ENCODE measurements at places on chromosomes 13 and 19.
A peak's percentile ranks its signal among the peaks of the same experiment; 100 is the strongest.

DNA sequence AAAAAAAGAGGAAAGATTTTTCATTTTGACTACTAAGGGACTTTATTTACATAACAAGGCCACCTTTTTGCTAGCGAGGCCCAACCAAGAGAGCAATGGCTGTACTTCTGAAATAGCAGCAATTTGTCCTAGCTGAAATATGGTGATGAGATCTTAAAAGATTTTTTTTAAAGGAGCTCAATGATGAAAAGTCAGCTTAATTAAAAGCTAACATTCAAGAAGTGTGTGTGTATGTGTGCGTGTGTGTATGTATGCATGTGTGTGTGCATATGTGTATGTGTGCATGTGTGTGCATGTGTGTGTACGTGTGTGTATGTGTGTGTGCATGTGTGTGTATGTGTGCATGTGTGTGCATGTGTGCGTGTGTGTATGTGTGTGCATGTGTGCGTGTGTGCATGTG is 24.6 kb upstream of the TM9SF2 start:
- DNase-seq, result no peak

DNA sequence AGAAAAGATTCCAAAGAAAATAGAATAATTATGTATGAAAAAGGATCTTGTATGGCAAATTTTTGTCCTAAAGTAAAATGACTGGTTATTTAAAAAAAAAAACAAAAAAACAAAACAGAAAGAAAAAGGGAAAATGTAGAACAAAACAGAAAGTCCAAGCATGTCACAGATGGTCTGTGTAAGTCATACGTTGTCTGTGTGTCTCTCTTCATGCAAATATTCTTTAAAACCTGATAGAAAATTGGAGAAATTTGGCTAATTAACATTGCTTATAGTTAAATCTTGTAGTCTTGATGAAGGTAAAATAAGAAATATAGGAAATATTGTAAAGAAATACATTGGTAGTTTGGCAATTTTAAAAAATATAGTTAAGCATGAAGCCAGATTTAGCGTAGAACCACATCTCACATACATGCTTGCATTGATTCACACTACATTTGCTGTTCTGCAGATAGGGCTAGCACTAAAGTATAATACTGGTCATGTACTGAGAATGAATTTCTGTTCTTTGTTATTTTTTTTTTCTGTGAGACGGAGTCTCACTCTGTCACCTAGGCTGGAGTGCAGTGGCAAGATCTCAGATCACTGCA is 58.4 kb downstream of the SPRYD7 start:
- DNase-seq, result no peak

DNA sequence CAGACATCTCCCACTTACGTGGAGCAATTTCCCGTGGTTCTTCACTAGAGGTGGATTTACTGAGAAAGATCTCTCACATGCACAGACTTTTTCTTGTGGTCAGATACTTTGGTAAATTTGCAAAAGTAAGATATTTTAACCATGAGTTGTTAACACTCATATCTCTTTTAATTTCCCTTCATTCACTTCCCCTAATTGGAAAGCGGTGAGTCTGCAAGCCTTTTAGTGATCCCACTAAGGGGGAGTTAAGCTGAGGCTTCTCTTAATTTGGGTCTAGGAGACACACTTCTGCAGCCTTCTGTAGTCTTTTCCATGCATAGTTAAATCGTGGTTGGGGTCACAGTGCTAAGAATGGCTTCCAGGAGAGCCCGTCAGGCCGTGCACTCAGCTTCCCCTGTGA is 30.7 kb upstream of the SERPINE3 start:
- DNase-seq, result no peak

GRCh38 chr13:98473135-98473787 is 103.6 kb downstream of the STK24 start:
- no peak for DNase-seq

- DNase-seq, result no peak
Measured at GRCh38 chr19:4378886-4379285, 21.5 kb downstream of the SH3GL1 start.

DNA sequence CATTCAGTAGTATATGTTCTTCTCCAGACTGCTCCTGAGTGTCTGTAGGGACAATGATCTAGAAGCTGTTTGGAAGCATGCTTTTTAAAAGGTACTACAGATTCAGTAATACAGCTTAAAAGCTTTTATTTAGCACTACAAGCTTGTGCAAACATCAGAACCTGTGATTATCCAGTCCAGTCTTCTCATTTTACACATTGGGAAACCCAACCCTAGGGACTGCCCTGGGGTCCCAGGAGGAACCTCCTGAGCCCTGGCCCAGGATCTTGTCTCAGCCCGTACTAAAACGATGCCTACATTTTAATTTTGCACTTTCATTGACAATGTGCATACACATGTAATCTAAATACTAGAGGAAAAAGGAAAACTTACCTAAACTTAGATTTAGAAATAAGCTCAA is 12.5 kb downstream of the DOCK9 start:
- DNase-seq, result no peak

DNA sequence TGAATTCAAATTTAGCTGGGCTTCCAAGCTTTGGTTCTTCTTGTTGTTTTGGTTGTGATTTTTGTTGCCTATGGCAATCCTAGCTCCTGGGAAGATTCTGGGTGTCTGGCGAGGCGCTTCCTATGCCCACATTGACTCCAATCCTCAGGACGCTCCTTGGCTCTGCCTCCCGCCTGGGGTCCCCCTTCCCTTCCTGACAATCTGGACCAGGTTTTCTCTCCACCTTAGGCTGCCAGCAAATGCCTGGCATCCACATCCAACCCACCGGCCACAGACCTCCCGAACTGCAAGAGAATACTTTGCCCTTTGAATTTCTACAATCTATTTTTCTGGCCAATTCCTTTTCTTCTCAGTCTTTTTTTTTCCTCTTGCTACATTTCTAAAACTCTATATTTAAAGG is 186.9 kb upstream of the UBL3 start:
- no peak for DNase-seq

GRCh38 chr13:26786651-26787295 is 26.2 kb upstream of the GPR12 start:
- DNase-seq, result peak; percentile 31

DNA sequence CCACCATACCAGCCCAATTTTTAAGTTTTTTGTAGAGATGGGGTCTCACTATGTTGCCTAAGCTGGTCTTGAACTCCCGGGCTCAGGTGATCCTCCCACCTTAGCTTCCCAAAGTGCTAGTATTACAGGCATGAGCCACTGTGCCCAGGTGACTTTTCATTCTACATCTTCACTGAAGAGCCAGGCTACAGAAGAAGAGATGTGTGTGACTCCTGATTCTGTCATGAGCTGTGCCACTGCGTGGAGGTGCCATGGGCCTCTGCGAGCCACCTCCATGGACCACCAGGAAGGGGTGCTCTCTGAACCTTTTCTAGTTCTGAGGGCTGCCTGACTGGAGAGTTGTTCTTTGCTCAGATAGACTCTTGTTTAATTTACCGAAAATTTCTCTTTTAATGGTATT is 56.6 kb upstream of the RANBP3 start:
- no peak for DNase-seq

DNA sequence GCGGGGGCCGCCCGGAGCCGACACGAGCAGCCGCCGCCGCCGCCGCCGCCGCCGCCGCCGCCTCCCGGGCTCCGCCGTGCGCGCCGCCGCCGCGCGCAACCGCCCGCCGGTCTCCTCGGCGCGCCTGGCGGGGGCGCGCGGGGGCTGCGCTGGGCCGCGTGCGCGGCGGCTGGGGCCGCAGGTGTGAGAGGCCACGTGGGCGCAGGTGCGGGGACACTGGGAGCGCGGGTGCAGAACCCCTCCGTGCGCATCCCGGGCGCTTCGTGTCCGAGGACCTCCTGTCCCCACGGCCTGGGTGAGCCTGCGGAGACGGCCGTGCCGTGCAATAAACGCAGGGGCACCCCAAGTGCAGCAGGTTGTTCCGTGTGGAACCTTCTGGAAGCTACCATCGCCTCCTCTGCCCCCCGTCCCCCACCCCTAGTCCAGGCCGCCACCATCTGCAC is at the start of gene LINGO3:
LINGO3 (minus strand) TSS at position 41 of the 443 bp plus-strand sequence. CDS start 16,378 bp downstream, outside the sequence.
- DNase-seq, result no peak

DNA sequence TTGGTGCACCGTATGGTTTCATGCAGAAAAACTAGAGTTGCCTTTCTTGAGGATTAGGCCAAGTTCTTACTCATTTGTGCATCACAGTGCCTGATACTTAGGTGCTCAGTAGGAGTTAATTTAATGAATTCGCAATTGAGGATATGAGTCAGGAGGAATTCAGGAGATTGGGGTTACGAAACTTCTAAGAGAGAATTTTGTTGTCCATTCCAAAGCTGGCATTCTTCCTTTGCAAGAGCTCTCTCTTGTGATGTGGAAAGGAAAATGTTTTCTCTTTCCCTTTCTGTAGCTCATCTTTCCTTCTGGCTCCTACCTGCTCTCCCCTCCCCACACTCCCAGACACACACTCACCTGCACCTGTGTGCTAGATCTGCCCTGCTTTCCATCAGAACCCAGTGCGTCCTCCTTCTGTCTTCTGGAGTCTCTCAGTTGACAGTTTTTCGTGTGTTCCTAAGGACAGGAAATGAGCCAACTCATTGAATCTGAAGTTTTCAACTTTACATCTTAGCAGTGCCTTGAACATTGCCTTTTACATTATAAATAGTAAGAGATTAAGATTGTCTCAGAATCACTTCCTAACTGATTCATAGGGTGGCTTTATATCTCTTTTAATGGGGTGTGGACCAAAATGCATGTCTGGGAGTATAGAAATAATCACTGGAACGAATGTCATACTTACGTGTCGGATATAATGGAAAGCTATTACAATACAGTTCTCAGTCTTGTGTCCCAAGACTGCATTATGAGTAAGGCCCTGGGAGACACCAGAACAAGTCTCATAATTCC is 19.7 kb upstream of the ERCC5 start:
- no peak for DNase-seq

DNA sequence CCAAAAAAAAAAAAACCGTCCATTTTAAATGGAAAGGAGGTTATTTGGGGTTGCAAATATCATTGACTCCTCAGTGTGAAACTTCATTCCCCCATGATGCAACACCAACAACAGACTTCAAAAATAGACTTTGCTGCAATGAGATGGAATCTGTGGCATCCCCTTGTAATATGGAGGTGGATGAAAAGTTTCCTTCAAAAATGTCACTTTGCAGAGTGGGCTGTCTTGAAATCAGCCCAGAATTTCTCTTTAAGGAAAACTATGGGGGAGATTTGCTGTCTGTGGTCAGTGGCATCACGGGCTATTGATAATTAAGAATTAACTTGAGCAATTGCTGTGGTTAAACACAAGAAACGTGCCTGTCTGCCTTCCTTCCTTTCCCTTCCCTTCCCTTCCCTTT is 1.5 kb downstream of the GPR18 start:
- DNase-seq, result no peak

DNA sequence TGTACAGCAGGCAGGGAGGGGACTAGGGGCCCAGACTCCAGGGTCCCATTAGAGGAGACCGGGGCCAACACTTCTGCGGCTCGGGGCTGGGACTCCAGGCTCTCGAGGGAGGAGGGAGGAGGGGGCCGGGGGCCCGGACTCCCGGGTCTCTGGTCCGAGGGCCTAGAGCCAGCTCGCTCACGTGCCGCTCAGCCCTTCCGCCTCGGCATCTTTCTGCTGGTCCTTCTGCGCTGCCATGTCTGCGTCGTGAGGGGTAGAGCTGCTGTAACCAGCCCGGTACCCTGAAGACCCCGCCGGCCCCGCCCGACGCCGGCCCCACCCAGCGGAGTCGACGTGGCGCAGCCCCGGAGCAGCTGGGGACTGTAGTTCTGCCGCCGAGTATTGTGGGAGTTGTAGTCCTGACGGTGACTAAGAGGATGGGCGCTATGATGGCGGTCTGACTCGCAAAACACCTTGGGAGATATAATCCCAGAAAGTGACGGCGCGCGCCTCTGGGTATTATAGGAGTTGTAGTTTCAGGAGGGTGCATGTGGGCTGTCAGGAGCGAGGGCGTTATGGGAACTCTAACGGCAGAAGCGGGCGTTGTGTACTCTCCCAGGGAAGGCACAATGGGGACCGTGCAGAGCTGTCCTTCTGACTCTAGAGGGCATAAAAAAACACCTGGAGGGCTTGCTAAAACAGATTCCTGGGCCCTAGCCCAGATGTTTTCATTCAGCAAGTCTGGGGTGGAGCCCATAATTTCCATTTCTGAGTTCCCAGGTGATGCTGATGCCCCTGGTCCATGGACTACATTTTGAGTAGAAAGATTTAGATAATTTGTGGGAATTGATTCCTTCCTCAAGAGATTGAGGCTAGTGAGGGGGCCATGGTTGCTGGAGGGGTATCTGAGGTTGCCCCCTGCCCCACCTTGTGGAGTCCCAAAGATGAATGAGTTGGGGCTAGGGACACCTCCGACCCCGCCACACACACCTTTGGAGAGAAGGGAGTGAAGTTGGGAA is at the start of gene RABAC1:
RABAC1 (minus strand) TSS at position 266 of the 998 bp plus-strand sequence; CDS start at position 237, 29 bp downstream.
- DNase-seq, result no peak

- DNase-seq, result no peak
Measured at GRCh38 chr13:34127523-34127922, 309.6 kb downstream of the RFC3 start.

GRCh38 chr13:100835695-100836094 is 161.1 kb upstream of the TMTC4 start:
- DNase-seq, result no peak

DNA sequence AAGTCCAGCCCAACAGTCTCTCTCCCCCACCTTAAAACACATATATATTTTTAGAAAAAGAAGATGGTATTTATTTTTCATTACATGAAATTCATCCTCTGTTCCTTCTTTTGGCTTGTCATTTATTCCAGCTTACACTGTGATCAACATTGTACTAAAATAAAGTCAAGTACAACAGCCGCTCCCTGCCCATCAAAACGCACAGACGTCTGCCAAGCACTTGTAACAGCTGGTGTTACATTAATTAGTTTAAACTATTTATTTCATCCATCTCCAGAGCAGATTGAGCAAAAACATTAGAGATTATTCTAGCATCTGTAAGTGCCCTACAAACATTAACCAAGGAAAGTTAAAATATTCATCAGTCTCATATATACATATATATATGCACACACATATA is 350.5 kb downstream of the DACH1 start:
- DNase-seq, result no peak

GRCh38 chr13:59643906-59644626 is 519.7 kb downstream of the DIAPH3 start:
- no peak for DNase-seq

GRCh38 chr13:67967031-67967430 is 736.9 kb upstream of the PCDH9 start:
- DNase-seq, result no peak

DNA sequence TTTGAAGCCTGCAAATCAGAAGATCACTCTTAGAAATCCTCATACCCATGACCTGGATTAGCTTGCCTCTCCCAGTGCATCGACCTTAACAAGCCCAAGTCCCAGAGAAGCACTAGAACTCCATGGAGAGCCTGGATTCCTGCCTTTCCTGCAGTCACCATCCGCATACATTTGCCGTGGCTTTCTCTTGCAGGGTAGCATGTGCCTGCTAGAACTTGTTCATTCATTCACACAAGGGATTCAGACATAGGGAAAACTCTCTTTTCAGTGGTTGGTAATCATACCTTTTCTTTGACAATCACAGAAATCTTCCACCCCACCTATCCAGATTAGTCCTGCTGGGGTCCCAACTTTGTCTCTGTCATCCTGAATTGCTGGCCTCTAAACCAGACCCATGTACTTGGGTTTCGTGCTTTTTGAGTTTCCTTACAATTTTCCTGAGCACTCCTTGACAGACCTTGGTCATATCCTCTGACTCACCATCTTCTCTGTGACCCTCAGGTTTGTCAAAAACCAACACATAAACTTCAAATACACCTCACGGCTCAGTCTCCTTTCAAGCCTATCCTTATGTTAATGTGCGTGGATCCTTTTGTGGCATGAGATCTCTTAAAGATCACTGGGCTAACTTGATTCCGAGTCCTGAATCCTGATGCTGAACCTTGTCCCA is 355.0 kb downstream of the MYO16 start:
- no peak for DNase-seq
